ENCODE measurements at places on chromosomes 6 and 20.

DNA sequence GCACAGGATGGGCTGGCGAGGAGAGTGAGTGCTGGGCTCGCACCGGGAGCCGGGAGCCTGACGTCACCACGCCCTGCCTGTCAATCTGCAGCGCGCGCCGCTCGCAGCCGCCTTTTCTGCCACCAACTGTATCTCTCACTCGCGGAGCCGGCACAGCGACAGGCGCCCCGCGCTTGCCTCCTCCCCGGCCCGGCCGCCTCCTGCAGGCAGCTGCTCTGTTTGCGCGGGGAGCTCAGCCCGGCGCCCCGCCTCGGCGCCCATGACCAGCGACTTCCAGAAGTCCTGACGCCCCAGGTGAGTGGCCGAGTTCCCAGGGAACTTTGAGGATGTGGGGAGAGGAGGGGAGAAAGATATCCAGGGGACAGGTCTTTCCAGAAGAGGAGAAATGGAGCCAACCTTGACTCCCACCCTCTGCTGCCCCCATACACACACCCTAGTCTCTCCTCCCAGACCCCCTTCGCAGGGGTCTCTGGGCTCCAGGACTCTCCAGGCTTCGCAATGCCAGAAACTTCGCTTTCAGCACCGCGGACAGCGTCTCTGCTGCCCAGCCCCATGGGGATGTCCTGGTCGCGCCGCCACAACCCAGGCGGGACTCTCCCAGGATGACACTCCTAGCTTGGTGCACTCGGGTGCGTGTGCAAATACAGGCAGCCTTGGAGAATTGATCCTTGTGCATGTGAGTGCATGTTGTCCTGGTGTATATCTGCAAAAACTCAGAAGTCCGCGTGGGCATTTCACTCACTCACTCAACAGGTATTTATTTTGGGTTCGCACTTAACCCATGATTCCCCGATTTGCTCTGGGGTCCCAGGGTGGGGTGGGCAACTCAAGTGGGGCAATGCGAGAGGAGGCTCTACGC lies at the start of gene GPR6:
Gene GPR6 (plus strand): TSS at position 138 of the 859 bp plus-strand sequence. CDS start 802 bp downstream, outside the sequence.
- DNase-seq: peak; percentile 70

GRCh38 chr6:16787128-16787682 lies 25.9 kb upstream of the ATXN1 start:
- DNase-seq: no peak

DNA sequence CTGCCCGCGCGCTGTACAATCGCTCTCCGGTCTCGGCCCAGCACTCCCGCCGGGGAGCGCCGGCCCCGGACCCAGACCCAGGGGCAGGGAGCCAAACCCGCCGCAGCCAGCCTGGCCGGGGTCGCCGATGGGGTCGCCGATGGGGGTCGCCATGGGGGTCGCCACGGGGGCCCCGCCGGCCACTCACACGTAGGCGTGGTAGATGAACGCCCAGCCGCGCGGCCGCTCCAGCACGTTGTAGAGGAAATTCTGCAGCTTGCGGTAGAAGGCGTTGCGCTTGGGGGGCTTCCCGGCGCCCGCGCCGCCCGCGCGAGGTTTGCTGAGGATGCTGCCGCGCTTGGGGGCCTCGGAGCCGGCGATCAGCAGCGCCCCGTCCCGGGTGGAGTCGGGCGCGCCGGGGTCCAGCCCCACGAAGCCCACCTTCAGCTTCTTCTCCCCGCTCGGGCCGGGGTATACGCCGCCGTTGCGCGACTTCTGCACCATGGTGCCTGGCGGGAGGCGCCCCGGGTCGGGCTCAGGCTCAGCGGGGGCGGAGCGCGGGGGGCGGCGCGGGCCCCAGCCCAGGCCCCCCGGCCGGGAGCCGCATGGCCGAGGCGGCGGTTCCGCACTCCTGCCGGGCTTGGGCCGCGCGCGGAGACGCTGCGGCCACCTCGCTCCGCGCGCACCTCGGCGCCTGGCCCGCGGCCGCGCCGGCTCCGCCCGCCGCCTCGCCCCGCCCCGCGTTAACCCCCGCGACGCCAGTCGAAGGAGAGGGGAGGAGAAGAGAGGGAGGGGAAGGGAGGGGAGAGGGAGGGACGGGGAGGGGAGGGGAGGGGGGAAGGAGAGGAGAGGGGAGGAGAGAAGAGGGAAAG lies at the start of gene KCNQ2:
Gene KCNQ2 (minus strand): TSS at position 675 of the 851 bp plus-strand sequence. CDS start 192 bp downstream, at position 483.
- no peak for DNase-seq

- DNase-seq: no peak
Observed at GRCh38 chr20:25246182-25246999, 1.5 kb upstream of the PYGB start.

DNA sequence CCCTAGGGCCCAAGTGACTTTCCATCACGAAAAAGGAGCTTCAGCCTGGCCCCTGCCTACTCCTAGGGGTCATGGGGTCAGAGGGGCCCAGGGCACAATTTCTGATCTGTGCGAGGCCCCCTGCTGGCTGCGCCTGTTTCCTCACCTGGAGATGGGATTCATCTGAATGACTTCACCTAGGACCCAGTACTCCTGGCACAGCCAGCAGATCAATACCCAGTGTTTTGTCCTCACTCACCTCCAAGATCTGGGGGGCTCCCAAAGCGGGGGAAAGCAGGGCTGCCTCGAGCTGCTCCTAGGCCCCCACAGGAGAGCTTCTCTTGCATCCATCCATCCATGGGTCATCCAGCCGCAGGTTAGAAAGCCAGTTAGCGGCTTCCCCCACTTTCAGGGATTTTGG lies 33.8 kb downstream of the CD40 start:
- DNase-seq: no peak

DNA sequence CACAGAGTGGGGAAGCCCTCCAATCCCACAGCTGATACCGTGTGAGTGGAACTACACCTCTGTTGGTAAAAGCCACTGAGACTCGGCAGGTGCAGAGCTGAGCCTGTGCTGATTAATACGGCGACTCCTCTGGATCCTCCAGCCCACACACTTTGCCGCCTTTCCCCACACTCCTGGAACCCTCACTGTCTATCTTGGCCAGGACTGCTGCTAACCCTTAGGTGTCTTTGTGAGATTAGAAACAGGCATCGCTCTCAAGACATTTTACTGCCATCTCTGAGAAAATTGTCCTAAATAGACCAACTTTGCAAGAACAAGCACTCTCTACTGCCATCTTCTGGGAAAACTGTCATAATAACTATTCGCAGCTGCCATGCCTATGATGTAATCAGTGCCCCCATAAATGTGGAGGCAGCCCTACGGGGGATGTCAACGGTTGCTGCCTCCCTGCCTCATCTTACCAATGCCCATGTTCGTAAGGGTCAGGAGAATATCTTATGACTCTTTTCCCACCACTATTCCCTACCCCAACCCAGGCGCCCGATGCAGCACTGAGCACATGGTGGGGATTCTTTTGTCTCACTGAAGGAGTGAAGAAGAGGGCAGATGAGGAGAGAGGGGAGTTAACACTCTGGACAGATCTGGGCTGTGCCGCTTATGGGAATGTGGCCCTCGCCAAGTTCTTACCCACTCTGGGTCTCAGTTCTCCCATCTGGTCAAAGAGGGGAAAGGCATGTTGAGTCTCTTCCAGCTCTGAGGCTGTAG lies 26.1 kb upstream of the KCNB1 start:
- no peak for DNase-seq

DNA sequence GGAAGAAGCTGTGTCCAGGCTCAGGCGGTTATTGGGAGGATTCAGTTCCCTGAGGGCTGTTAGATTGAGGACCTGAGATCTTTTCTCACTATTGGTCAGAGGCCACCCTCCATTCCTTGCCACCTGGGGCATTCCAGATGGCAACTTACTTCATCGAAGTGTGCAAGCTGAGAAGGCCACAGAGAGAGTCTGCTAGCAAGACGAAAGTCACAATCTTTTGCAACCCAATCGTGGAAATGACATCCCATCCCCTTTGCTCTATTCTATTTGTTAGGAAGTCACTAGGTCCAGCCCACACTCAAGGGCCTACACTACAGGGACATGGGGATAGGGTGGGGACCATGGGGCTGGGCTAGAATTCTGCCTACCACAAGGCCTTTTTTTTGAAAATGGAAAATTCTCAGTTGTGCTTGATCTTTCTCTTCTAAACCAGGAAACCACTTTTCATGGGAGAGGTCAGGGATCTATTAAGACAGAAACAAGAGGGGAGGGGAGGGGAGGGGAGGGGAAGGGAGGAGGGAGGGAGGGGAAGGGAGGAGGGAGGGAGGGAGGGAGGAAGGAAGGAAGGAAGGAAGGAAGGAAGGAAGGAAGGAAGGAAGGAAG lies 217.2 kb downstream of the BCAS1 start:
- no peak for DNase-seq

DNA sequence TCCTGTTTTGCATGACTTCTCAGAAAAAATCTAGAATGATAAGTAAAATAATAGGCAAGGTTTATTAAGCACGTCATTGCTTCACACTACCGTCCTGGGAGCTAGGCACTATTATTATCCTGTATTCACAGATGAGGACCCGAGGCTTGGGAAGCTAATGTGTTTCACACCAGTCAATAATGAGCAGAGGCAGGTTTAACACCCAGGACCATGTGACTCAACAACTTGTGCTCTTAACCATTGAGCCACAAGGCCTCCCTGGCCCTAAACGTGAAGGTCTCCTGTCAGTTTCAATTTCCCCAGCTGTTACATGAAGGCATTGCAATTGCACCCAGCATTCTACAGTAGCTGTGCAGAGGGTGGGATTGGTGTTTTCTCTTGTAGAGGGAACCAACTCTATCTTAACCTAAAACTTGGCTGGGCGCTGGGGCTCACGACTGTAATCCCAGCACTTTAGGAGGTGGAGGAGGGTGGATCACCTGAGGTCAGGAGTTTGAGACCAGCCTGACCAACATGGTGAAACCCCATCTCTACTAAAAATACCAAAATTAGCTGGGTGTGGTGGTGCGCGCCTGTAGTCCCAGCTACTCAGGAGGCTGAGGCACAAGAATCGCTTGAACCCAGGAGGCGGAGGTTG lies 191.2 kb downstream of the BCAS1 start:
- DNase-seq: no peak

- DNase-seq: no peak
Observed at GRCh38 chr20:37726321-37726720, 32.5 kb downstream of the CTNNBL1 start.

DNA sequence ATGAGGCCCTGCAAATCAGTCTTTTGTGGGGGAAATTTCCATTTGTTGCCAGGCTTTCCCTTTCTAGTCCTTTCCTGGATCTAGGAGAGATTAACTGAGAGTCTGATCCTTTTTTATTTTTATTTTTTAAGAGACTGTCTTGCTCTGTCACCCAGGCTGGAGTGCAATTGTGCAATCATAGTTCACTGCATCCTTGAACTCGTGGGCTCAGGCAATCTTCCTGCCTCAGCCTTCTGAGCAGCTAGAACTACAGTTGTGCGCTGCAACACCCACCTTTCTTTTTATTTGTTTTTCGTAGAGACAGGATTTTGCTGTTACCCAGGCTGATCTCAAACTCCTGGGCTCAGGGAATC lies 22.9 kb downstream of the OR2B2 start:
- no peak for DNase-seq

DNA sequence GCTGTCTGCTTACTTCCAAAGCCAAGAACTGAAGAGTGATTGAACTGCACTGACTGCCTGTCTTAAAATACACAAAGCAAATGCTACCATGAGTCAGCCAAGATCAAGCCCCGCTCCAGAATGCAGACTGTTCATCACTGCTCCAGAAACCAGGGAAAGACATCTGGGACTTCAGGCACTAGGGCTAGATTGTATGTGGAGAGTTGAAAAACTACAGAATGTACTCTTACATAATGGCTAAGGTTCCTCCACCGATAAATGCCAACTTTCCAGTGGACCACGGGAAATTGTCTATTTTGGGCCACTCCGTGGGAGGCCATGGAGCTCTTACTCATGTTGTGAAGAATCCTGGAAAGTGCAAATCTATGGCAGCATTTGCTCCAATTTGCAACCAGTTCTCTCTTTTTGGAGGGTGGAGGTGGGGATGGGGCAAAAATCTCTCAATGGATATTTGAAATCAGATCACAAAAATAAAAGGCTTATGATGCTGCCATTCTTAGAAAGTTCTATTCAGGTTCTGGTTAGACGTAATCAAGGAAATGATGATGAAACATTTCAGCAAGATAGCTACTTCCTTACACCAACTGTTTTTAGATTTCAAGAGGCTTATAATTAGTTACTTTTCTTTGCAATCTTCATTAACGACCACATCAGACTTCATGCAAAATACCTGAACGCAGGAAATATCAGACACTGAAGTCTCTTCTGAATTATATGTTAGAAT lies 11.8 kb upstream of the CAP2 start:
- DNase-seq: no peak

DNA sequence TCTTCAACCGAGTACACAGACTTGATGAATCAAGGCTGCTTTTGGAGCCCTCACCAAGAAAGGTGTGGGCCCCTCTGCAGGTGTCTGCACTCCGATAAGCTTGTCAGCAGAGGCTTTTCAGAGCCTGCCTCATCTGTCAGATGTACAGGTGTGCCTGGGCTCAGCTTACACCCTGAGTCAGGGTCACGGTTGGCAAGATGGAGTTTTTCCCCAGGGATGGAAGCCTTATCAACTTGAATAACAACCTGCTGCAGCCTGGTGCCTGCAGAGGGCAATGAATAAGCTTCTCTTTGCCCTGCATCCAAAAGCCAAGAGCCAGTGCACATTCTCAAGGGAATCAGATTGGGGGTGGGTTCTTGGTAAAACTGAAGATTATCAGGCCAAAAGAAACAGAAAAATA lies 427.1 kb downstream of the CD83 start:
- no peak for DNase-seq

GRCh38 chr6:156963712-156964700 lies 186.8 kb downstream of the ARID1B start:
- no peak for DNase-seq

DNA sequence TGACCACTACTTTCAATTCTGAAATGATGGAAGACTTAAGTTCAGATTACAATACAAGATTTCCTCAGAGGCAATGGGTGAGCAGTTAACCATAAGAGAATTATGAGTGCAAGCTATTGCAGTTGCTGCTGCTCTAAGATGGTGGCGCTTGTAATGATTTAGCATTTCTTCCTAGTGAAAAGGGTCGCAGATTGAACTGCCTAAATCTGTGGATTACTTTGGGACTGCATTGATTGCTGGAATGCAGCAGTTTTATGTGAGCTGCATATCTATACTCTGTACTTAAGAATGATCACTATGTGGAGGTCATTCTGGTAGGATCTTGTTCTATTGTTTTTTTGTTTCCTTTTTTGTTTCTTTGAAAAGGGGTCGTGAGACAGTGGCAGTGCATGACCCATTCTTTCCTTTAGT lies 5.3 kb downstream of the SCAF8 start:
- no peak for DNase-seq

- DNase-seq: no peak
Observed at GRCh38 chr6:108071736-108072276, 2.7 kb downstream of the OSTM1 start.

DNA sequence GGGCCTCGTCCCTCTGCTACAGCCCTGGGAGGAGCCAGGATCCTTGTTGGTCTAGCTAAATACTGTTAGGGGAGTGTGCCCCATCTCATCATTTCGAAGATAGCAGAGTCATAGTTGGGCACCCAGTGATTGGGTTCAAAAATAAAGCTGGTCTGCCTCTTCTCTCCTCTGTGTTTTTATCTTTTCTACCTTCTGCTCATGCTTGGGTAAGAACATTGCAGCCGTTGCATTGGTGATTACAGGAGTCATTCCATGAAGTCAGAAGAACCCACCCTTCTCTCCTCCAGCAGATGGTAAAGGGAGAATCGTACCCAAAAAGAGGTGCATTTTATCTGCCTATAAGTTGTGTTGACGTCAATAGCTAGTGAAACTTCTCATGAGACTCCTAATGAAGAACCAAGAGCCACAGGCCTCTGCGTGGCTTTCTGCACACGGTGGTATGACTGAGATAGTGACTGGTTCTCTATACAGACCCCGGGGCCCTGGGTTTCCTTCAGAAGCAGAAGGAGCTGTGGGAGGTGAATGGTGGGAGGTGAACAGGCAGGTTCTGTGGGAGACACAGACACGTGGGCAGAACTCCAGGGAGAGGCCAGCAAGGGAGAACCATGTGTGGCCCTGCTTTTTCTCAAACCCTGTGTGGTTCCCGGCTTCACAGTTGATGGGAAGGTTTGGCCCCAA lies 5.7 kb upstream of the FAM209A start:
- no peak for DNase-seq
